Prostate gland (tissue), 2 donors: ENCODE measurements at places on chromosomes 2 and 18.

GRCh38 chr2:232113821-232114220 is 152.3 kb downstream of the DIS3L2 start:
- DNase-seq = no peak
- H3K27ac ChIP-seq = no peak overlapping the region
- no peaks in the 10 kb centered on the region for H3K36me3 ChIP-seq
- no peaks in the 10 kb centered on the region for H3K27me3 ChIP-seq

DNA sequence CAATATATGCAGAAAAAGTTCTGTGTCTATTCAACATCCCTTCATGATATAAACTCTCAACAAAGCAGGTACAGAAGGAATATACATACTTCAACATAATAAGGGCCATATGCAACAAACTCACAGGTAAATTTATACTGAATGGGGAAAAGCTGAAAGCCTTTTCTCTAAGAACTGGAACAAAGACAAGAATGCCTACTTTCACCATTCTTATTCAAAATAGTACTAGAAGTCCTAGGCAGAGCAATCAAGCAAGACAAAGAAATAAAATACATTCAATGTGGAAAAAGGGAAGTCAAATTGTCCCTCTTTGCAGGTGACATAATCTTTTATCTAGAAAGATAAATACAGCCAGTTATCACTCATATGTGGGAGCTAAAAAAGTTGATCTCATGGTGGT is 116.3 kb downstream of the ACVR1 start:
- no peak for DNase-seq
- H3K36me3 ChIP-seq = no peaks in the 10 kb centered on the region
- no peak overlapping the region for H3K27ac ChIP-seq
- H3K4me1 ChIP-seq = no peaks in the 10 kb centered on the region
- H3K27me3 ChIP-seq = no peaks in the 10 kb centered on the region
- no peak overlapping the region for H3K4me3 ChIP-seq

DNA sequence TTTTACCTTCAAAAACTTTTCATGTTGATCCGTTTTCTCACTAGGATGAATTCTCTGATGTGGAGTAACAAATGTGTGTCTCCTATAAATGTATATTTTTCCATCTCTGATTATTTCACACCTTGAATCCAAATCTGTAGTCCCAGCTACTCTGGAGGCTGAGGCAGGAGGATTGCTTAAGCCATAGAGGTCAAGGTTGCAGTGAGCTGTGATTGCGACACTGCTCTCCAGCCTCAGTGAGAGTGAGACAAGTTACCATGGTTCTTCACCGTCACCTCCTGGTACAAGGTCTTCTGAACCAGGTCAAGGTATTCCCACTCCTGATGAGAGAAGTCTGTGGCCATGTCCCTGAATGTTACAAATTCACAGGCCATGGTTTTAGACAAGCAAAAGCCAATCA is 15.1 kb downstream of the GMCL1 start:
- no peaks in the 10 kb centered on the region for H3K4me1 ChIP-seq
- H3K4me3 ChIP-seq = no peak overlapping the region
- no peaks in the 10 kb centered on the region for H3K27me3 ChIP-seq
- peaks cover 8% of the 10 kb centered on the region for H3K36me3 ChIP-seq
- no peak for DNase-seq

GRCh38 chr2:155913356-155913755 is 419.2 kb downstream of the NR4A2 start:
- no peak overlapping the region for H3K27ac ChIP-seq
- H3K36me3 ChIP-seq = no peaks in the 10 kb centered on the region
- no peaks in the 10 kb centered on the region for H3K4me1 ChIP-seq
- H3K27me3 ChIP-seq = no peaks in the 10 kb centered on the region

- no peaks in the 10 kb centered on the region for H3K27me3 ChIP-seq
- no peaks in the 10 kb centered on the region for H3K4me1 ChIP-seq
- no peak for DNase-seq
- H3K36me3 ChIP-seq = no peaks in the 10 kb centered on the region
- H3K4me3 ChIP-seq = no peak overlapping the region
Observed at GRCh38 chr2:48108455-48108854, 202.2 kb upstream of the FBXO11 start.

DNA sequence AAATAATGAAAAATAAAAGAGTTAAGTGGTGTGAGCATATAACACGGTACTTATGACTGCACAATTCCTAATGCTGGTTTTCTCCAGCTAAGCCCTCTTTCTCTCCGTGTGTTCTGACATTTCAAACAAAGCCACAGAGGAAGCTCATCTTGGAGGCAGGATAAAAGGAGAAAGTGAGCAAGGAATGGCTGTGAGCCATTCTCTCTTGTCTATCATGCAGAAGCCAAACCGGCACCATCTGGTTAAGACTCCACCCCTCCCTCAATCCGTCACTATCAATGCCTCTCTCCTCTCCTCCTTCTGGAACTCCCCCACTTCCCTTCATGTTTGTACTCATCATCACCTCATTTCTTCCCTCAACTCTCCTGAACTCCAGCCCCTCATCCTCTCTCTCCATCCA is 210.4 kb downstream of the TMEM163 start:
- H3K36me3 ChIP-seq = no peaks in the 10 kb centered on the region
- DNase-seq = no peak

GRCh38 chr2:146784602-146785001 is 1060.2 kb upstream of the ACVR2A start:
- H3K27me3 ChIP-seq = no peaks in the 10 kb centered on the region
- H3K4me1 ChIP-seq = no peaks in the 10 kb centered on the region
- H3K4me3 ChIP-seq = no peak overlapping the region
- H3K36me3 ChIP-seq = no peaks in the 10 kb centered on the region
- no peak overlapping the region for H3K27ac ChIP-seq

- no peak for DNase-seq
- H3K27ac ChIP-seq = no peak overlapping the region
- H3K36me3 ChIP-seq = no peaks in the 10 kb centered on the region
- H3K4me1 ChIP-seq = no peaks in the 10 kb centered on the region
- no peak overlapping the region for H3K4me3 ChIP-seq
Observed at GRCh38 chr2:95309599-95309998, 12.5 kb downstream of the KCNIP3 start.

GRCh38 chr2:211157856-211158463 is 601.6 kb downstream of the CPS1 start:
- no peaks in the 10 kb centered on the region for H3K4me1 ChIP-seq
- no peaks in the 10 kb centered on the region for H3K36me3 ChIP-seq
- DNase-seq = peak; percentile 58
- no peak overlapping the region for H3K27ac ChIP-seq

- no peaks in the 10 kb centered on the region for H3K27me3 ChIP-seq
- no peaks in the 10 kb centered on the region for H3K4me1 ChIP-seq
- H3K27ac ChIP-seq = peak overlapping the region; percentile 74
- H3K4me3 ChIP-seq = peak overlapping the region; percentile 69
- H3K36me3 ChIP-seq = no peaks in the 10 kb centered on the region
Observed at GRCh38 chr18:32469691-32470459, 807 bp downstream of the GAREM1 start.

DNA sequence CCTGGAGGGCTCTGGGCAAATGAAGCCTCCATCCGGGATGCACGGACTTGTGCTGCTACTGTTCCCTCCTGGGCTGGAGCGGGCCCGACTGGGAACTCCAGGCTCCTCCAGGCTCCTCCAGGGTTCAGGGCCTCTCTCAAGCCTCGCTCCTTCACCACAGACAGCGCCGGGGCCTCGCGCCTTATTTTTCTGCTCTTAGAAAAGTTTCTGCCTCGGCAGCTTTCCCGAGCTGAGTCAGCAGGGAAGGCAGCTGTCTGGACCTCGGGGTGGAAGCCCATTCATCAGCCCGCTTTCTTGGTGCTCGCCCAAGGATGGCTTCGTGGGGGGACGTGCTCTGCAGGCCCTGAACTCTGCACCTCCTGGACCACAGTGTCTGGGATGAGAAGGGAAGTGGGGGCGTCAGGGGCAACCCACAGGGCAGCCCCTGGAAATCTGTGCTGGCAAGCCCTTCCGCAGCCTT is 12.9 kb upstream of the TEX51 start:
- no peaks in the 10 kb centered on the region for H3K4me1 ChIP-seq
- H3K4me3 ChIP-seq = peak overlapping the region; percentile 13
- H3K27me3 ChIP-seq = no peaks in the 10 kb centered on the region
- H3K36me3 ChIP-seq = no peaks in the 10 kb centered on the region

DNA sequence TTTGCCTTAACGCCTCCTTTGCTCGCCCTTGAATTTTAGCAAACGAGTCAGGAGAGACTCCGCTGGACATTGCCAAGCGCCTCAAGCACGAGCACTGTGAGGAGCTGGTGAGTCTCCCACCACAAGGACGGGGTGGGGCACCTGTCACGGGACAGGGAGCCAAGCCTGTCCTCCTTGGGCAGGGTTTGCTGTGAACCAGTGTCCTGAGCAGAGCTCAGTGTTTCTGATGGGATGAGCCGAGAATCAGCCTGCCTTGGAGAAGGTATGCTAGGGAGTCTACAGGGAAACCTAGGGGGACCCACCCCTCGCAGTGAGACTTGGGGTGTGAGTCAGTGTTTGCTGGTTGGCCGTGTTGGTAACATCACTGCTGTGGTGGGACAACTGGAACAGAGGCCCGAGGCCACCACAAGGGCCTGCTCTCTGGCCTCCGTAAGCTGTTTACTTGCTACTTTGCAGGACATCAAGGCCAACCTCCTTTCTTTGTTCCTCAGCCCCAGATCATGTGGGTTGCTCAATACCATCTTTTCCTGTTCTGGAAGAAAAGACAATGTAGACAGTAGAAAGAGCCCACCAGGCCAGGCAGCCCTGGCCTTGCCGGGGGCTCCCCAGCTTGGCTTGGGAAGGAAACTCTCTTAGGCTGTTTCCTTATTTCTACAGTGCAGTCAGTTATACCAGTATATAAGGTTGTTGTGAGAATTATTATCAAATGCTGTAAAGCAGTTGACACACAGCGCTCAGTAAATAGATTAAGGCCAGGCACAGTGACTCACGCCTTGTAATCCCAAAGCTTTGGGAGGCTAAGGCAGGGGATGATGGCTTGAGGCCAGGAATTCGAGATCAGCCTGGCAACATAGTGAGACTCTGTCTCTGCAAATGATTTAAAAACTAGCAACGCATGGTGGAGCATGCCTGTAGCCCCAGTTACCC is 42.4 kb downstream of the ITGB1BP1 start:
- no peak overlapping the region for H3K4me3 ChIP-seq
- H3K27me3 ChIP-seq = no peaks in the 10 kb centered on the region
- no peak overlapping the region for H3K27ac ChIP-seq
- no peaks in the 10 kb centered on the region for H3K36me3 ChIP-seq

- H3K36me3 ChIP-seq = no peaks in the 10 kb centered on the region
- no peak overlapping the region for H3K27ac ChIP-seq
- no peak for DNase-seq
- no peak overlapping the region for H3K4me3 ChIP-seq
- no peaks in the 10 kb centered on the region for H3K4me1 ChIP-seq
Observed at GRCh38 chr2:71667256-71668182, 214.2 kb downstream of the DYSF start.

- no peak for DNase-seq
- no peaks in the 10 kb centered on the region for H3K4me1 ChIP-seq
- no peaks in the 10 kb centered on the region for H3K27me3 ChIP-seq
- H3K4me3 ChIP-seq = no peak overlapping the region
- no peak overlapping the region for H3K27ac ChIP-seq
- H3K36me3 ChIP-seq = no peaks in the 10 kb centered on the region
Observed at GRCh38 chr2:219158025-219158424, 2.6 kb downstream of the NHEJ1 start.

DNA sequence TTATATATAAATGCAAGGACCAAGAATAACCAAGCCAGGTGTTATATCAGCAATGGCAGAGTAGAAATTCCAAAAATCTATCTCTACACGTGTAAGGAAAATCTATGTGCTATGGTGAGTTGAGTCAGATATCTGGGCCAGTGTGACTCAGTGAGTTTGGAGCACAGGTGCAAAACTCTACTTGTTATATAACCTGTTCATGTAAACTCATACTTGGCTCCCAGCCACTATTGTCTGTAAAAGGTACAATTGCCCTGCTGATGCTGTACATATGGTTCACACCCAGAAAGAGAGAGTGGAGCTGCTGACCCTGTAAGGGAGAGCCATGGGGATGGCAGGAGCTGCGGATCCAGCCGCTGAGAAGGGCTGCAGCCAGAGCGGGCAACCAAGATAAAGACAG is 112.0 kb downstream of the TRABD2A start:
- DNase-seq = no peak
- H3K36me3 ChIP-seq = no peaks in the 10 kb centered on the region
- no peak overlapping the region for H3K4me3 ChIP-seq
- no peak overlapping the region for H3K27ac ChIP-seq
- no peaks in the 10 kb centered on the region for H3K27me3 ChIP-seq

GRCh38 chr2:172311921-172312345 is 115.5 kb upstream of the ITGA6 start:
- peak; percentile 28 for DNase-seq
- H3K4me1 ChIP-seq = no peaks in the 10 kb centered on the region
- no peaks in the 10 kb centered on the region for H3K27me3 ChIP-seq
- no peak overlapping the region for H3K4me3 ChIP-seq

DNA sequence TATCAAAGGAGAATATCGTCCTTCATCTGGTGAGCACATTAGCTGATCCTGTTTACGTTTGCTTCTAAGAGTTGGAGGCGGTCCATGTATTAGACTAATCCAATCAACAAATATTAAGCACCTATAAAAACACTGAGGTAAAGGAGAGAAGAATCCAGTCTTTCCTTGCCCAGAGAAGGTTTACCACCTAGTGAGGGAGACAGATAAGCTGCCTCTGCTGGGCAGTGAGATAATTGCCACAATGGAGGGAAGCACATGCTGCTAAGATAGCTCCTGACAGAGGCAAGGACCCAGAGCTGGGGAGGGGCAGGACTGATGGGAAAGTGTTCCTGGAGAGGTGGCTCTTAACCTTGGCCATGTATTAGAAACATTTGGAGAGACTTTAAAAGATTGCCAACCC is 36.7 kb upstream of the ST8SIA5 start:
- no peaks in the 10 kb centered on the region for H3K4me1 ChIP-seq
- H3K36me3 ChIP-seq = no peaks in the 10 kb centered on the region
- H3K4me3 ChIP-seq = no peak overlapping the region
- H3K27ac ChIP-seq = no peak overlapping the region
- H3K27me3 ChIP-seq = no peaks in the 10 kb centered on the region
- DNase-seq = no peak

- H3K4me1 ChIP-seq = no peaks in the 10 kb centered on the region
- peak overlapping the region; percentile 39 for H3K27ac ChIP-seq
- peak; percentile 32 for DNase-seq
- H3K27me3 ChIP-seq = no peaks in the 10 kb centered on the region
- no peak overlapping the region for H3K4me3 ChIP-seq
- H3K36me3 ChIP-seq = no peaks in the 10 kb centered on the region
Observed at GRCh38 chr2:176729706-176730569, 460.7 kb downstream of the MTX2 start.

DNA sequence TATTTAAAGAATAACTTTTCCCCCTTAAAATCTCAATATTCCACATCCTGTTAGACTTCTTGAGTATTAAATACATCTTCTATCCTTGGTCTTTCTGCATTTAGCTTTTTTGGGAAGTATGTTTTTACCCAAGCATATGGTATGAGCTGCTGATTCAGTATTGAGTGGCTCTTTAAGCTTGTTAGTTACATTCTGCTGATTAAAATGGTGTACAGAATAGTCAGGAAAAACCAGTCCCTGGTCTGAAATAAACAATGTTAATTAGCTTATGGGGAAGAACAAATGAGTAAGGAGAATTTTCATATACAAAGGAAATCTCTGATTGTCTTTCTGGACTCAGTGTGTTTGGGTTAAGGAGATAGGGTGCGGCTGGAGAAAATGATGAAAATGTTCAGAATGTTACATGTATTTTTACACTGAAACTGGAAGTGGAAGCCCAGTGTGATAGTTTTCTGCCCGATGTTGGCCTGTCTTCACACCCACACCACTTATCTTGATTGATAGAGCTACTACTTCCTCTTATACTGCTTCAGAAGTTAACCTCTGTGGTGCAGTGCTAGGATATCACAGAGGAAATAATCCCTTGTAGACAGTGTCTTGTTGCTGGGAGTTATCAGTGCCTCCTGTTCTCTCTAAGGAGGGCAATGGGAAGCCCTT is 84.0 kb downstream of the MSH2 start:
- no peaks in the 10 kb centered on the region for H3K27me3 ChIP-seq
- H3K4me3 ChIP-seq = no peak overlapping the region
- H3K36me3 ChIP-seq = no peaks in the 10 kb centered on the region
- H3K27ac ChIP-seq = no peak overlapping the region
